CD4-positive, alpha-beta T cell treated with Interleukin-4 for 4 hours (primary cell): ENCODE measurements at places on chromosomes 13 and 19.

GRCh38 chr13:82571653-82572052 lies 1310.6 kb downstream of the SLITRK1 start:
- DNase-seq = no peak

DNA sequence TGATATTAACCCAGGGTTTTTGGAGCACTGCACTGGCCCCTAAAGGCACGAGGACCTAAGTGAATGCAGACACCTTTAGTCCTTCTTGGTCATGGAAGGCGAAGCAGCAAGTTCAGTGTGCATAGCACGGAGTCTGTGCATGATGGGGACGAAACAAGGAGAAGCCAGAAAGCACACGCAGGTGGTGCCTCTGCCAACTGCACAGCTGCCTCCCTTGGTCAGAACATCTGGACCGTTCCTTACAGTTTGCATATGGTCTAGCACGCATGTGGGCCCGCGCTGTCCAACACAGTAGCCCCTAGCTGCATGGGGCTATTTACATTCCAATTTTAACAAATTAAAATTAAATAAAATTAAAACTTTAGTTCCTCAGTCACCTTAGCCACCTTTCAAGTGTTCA lies 44.0 kb downstream of the FLT3 start:
- no peak for DNase-seq

- DNase-seq = no peak
These were observed 290.0 kb downstream of the MZT1 start for GRCh38 chr13:72437458-72437857.

DNA sequence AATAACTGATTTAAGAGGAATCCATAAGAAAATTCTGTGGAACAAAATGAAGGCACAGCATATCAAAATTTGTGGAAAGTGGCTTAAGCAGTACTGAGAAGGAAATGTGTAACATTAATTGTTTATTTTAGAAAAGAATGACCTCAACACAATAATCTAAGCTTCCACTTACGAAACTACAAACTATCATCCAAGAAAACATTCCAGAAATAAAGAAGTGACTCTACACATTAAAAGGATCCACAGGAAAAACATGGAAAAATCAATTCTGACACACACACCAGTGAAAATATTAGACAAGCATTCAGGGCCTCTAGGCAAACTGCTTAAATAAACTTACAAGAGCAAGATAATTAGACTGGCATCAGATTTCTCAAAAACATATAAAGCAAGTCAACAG lies 14.0 kb downstream of the EXOSC8 start:
- no peak for DNase-seq

- peak; percentile 42 for DNase-seq
These were observed 4.7 kb downstream of the EPS8L1 start for GRCh38 chr19:55080121-55080967.

DNA sequence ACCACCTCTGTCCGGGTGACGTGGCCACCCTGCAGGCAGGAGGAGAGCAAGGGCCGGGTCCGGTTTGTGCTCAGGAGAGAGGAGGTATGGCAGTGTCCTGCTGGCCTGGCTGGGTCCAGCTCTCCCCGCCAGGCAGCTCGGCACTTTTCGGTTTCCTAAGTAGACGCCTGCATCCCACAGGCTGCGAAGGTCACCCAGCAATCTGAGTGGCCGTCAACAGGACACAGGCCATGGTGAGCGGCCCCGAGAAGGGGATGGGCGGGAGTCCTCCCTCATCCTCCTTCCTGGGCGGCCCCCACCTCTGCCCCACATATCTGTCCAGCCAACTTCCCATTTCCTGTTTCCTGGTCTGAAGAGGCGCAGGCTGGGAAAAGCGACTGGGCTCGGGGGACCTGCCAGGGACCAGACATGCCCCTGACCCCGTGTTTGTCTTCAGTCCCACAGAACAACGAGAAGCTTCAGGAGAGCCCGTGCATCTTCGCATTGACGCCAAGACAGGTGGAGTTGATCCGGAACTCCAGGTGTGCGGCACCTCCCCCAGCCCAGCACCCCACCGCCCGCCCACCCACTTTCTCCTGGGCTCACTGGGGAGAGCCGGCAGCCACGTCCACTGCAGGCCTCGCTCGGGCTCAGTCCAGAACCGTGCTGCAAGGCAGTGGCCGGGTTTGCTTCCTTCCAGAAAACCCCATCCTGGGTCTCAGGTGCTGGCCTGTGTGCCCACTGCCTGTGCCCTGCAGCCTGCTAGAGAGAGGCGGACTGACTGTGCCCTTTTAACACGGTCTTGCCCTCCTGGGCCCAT lies 16.3 kb downstream of the PIAS4 start:
- DNase-seq = no peak

DNA sequence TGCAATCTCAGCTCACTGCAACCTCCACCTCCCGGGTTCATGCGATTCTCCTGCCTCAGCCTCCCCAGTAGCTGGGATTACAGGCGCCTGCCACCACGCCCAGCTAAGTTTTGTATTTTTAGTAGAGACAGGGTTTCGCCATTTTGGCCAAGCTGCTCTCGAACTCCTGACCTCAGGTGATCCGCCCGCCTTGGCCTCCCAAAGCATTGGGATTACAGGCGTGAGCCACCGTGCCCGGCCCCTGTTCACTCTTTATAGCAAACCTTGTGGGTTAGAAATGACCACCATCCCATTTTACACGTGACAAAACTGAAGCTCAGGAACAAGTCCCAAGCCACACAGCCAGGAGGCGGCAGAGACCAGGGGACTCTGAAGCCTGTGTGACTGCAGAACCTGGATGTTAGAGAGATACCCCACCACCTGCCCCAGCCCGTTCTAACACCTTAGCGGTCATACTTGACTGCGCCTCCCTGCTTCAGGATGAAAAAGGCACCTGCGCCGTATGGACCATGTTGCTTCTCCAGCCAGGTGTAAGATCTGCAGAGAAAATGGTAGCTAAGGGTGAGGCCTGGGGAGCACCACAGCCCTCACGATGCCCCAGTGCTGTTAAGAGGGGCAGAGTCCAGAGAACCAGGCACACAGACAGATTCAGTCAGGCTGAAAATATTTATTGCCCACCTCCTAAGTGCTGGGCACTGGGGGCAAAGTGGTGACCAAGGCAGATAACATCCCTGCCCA lies 3.6 kb downstream of the DMAC2 start:
- no peak for DNase-seq

DNA sequence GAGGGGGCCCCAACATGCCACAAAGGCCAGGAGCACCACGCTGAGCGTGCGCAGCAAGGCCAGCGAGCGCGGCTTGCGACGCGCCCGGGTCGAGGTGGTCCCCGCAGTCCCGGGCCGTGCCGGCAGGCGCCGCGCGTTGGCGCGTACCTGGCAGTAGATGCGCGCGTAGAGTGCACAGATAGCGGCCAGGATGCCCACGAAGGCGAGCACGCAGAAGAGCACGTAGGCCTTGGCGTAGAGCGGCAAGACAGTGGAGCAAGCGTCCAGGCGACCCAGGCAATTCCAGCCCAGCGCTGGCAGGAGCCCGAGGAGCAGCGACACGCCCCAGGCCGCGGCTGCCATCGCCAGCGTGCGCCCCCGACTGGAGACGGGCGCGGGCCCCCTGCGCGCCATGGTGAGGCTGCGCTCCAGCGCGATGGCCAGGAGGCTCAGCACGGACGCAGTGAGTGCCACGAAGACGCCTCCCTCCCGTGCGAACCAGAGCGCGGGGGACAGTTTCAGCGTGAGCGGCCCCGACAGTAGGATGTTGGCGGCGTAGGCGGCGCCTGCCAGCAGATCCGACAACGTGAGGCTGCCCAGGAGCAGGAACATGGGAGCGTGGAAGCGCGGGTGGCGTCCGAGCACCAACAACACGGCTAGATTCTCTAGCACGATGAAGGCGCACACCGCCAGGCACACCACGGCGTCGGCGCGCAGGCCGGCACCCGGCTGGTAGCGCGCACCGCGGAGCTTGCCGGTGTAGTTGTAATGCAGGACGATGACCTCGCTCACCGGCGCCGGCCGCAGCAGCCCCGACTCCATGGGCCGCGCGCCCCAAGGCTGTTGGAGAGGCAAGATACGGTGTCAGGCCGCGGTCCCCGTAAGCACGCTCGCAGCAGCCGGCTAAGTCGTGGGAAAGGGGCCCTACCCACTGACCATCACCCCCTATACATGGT lies 2.8 kb downstream of the S1PR5 start:
- DNase-seq = no peak

DNA sequence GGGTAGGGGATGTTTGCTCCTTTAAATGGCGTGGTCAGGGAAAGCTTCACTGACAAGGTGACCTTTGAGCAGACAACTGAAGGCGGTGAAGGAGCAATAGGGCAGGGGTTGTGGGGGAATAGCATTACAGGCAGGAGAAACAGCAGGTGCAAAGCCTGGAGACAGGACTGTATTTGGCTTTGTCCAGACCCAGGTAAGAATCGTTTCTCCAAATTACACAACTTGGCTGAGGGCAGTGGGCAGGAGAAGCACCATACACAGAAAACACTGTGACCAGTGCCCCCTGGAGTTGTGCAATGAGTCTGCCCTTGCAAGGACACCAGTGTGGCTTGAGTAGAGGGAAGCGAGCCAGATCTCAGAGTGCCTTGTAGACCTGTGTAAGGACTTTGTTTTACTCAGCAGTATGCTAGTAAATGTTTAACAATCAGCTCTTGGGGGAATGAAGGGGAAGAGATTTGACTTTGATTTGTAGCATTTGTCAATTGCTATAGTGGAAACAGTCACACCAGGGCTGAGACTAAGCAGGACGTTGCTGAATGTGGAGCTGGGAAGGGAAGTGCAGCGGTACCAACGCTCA lies 360.0 kb downstream of the DCT start:
- DNase-seq = no peak

- DNase-seq = no peak
These were observed 36.4 kb upstream of the IGFL1 start for GRCh38 chr19:46192992-46193650.

- no peak for DNase-seq
These were observed 28.5 kb upstream of the PARP4 start for GRCh38 chr13:24541127-24541475.

- DNase-seq = peak; percentile 65
These were observed 34.9 kb upstream of the TPM4 start for GRCh38 chr19:16041299-16041990.

GRCh38 chr19:29371251-29372090 lies 154.3 kb upstream of the VSTM2B start:
- no peak for DNase-seq

DNA sequence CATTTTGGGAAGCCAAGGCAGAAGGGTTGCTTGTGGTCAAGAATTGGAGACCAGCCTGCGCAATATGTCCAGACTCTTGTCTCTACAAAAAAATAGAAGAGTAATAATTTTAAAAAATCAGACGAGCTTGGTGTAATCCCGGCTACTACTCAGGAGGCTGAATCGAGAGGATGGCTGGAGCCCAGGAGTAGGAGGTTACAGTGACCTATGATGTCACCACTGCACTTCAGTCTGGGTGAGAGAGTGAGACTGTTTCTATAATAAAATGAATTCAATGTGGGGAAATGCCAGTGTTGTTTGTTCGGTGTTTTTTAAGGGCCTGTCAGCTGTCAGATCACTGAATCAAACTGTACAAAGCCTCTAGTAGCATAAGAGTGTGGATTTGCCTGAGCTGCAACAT lies 1.2 kb upstream of the FBXL3 start:
- no peak for DNase-seq

GRCh38 chr19:42555317-42555716 lies 27.0 kb upstream of the CEACAM1 start:
- no peak for DNase-seq

DNA sequence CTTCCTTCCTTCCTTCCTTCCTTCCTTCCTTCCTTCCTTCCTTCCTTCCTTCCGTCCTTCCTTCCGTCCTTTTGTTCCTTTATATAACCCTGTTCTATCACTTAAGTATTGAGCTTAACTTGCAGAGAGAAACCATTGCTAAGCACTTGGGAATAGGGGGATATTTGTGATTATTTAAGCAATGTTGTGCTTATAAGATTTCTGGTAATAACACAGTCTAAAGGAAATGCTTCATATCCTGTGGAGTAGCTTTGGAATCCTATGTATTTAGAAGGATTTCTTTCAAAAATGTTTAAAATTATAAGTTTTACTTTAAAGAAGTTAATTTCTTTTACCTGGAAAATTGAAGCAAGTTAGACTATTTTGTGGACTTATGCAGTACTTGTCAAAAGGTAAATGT lies 209.8 kb downstream of the PCCA start:
- no peak for DNase-seq

GRCh38 chr13:112603641-112604225 lies 15.8 kb upstream of the TUBGCP3 start:
- no peak for DNase-seq

- no peak for DNase-seq
These were observed 170.0 kb downstream of the COL4A1 start for GRCh38 chr13:110136660-110137585.

- DNase-seq = peak; percentile 13
These were observed 20.6 kb upstream of the USP29 start for GRCh38 chr19:57099199-57099661.

DNA sequence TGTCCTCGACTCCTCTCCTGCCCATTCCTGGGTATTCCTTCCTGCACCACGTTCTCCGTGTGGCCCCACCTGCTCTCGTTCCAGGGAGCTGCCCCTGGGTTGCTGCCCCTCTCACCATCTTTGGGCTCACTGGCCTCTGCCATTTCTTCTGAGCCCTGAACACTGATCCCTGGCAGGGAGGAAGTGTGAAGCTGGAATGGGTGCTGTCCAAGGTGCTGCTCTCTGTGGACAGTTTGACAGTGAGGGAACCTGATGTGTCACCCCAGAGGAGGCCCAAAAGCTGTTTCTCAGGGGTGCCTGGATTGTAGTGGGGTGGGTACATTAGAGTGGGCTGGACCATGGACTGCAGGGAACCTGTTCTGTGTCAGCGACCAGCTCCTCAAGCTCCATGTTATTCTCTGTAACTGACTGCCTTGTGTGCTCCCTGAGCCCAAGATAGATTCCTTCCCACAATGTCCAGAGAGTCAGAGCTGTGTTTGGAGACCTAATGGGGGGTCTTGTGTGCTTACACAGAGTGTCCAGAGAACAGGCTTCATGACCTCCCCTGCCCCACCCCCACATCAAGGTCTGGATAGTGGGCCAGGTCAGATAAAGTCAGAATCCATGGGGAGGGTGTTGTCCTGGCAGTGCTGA lies 7.2 kb upstream of the CEACAM8 start:
- DNase-seq = no peak

GRCh38 chr13:91214031-91214430 lies 133.5 kb upstream of the MIR17HG start:
- DNase-seq = no peak

DNA sequence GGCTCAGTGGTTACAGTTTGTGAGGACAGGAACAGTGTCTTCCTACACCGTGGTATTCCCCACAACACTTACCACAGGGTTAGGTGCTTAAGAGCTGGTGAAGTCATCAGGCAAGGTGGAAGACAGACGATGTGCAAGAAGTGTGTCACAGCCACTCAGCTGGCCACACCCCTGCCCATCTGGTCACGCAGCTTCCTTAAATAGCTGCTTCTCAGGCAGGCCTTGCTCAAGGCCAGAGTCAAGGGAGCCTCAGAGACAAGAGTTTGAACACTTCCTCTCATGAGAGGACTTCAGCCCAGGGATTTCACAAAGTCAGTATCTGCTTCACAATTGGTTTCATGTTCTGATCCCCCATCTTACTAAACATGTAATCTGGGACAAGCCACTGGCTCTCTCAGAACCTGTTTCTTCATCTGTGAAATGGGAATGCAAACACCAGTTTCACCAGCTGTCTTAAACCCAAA lies 80.3 kb upstream of the FRY start:
- peak; percentile 41 for DNase-seq

GRCh38 chr13:32113532-32113931 lies 82.0 kb downstream of the FRY start:
- no peak for DNase-seq

- no peak for DNase-seq
These were observed 140.5 kb upstream of the VSTM2B start for GRCh38 chr19:29385191-29385795.
